AG09319 (cell line): ENCODE measurements at places on chromosomes 7 and 10.

DNA sequence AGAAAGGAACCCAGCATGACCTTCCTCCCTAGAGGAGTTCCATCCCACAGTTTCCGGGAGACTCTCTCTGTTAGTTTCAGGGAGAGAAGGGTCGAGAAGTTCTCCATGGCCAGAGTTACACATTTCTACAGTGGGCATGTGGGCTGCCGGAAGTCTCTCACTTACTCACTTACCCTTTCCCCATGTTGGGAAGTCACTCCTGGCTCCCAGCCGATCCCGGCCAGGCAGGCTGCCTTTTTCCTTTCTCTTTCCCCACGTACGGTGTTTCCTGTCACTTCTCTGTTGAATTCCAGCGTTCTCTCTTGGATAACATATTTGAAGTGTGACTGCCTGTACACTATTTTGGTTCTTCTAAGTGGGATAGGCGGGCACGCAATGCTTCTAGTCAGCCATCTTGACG, 3.5 kb downstream of the TEX36 start:
- DNase-seq, result no peak

GRCh38 chr7:22200238-22200637, 156.7 kb downstream of the RAPGEF5 start:
- DNase-seq, result no peak

- no peak for DNase-seq
These were observed 991 bp downstream of the ANKRD61 start for GRCh38 chr7:6032167-6032566.

GRCh38 chr10:71696628-71697326, 22.8 kb downstream of the C10orf105 start:
- no peak for DNase-seq

- DNase-seq, result no peak
These were observed 28.2 kb downstream of the IL15RA start for GRCh38 chr10:5949009-5949759.

- DNase-seq, result peak; percentile 29
These were observed 76.8 kb downstream of the LANCL2 start for GRCh38 chr7:55441774-55442522.

DNA sequence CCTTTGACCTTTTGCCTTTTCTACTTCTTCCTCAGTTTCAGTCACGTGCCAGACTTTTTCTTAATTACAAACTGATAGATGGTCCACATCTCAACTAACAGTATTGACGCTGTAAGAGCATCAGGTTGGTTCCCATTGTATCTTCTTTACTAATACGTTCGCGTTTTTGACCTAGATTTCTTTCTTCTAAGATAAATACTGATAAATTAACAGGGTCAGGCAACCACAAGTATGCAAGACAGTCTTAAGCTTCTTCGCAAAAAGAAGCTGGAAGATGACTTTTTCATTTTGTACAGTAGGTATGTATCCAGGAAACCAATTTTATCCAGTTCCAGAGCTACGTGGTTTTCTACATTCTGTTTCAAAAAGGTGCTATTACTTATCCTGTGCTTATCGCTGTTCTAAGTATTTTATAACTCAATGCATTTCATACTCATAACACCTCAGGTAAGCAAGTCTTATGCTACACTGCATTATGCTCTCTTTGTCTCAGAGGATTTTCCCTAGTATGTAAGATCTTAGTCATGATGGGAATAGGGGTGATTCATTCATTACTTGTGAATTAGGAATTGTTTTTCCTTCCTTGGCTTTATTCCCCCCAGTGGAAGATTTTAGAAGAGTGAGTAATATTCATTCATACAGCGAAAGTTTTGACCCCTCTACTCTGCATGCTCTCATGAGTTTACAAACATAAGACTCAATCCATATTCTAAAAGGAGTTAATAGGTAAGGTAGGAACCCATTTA, 955 bp downstream of the DUS4L start:
- DNase-seq, result no peak

DNA sequence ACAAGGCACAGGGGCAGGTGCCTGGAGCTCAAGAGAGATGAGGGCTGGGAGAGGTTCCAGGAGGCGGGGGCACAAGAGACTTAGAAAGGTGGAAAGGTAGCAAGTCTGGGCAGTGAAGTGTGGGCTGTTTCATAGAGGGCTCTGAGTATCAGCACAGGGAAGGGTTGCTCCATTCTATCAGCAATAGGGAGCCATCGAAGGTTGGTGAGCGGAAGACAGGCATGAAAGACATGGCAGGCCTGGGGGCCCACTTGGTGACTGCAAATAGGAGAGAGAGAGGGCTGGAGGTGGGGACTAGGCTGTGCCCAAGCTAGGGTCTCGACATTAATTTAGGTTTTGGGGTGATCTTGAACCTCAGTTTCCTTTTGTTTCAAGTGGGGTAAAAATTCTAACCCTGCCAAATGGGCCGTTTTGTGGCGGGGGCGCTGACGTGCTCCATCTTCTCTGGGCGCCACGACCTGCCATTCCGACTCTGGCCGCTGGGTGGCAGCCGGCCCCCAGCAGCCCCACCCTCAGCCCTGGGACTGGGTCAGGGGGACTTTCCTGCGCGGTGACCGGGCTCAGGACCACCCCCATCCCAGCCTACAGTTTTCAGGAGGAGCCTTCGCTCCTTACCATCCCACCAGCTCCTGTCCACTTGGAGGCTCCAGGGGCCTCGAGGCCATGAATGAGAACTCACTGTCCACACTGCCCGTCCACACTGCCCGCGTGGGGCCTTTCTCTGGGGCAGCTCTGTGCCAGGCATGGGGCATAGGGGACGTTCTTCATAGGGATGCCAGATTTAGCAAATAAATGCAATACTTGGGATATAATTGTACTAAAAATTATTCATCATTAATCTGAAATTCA, 37.2 kb upstream of the PCBD1 start:
- DNase-seq, result no peak

- DNase-seq, result no peak
These were observed 85.6 kb downstream of the CHST15 start for GRCh38 chr10:124007773-124008145.

DNA sequence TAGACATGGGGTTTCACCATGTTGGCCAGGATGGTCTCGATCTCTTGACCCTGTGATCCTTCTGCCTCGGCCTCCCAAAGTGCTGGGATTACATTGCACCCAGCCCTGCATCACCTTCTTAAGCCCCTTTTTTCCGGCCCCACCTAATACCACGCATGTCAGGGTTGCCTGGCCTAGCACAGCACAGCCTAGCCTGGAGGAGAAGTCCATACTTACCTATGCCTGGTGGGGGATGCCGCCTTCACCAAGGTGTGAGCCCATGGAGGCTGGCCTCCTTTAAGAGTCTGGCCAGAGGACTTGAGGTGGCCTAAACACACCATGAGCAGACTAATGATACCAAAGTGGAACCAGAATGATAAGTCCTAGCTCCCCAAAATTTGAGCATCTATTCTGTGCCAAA, 22.0 kb upstream of the CUX1 start:
- DNase-seq, result no peak

- no peak for DNase-seq
These were observed 723.6 kb downstream of the INHBA start for GRCh38 chr7:40979296-40979695.

DNA sequence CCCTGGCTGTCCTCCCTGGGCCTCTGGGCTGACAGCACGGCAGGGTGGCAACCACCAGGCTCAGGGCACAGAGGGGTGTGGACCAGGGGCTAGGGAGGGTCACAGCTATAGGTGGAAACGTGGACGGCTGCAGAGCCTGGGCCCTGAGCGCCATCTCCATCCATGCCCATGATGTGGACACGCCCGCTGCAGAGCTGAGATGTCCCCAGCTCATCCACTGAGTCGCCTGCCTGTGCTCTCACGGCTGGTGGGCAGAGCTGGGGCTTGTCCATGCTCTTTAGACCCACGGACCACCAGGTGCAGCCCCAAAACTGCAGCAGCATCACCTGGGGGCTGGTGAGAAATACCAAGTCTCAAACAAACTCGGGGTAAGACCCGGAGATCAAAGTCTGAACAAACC, 16.1 kb downstream of the TECPR1 start:
- DNase-seq, result no peak

DNA sequence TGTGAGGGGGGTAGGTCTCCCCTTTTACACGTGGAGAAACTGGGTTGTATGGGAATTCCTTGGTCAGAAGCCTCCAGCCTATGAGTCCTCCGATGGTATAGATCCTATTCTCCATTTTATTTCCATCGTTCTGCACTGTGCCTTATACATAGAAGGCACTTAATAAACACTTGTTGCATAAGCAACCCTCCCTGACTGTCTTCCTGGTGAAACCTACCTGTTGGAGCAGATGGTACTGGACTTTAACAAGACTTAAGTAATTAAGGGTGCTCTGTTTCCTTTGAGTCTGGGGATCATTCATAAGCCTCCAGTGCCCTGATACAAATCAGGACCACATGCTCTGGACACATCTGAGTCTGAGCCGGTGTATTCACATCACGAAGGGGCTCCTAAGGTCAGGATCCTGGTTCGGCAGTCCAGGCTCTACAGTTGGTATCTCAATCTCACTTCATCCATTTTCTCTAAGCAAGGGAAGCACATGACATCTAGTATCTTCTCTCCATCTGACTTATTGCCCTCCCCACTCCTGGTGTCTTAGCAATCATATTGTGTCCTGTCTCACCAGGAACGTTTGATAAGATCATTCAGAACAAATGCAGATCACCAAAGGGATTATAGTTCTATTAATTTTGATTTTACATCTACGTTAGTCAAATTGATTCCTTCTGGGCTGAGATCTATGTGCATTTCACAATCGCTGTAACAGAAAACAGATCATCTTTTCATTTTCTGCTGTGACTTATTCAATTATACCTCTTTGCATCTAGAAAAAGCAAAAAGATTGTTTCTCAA, 22.8 kb upstream of the EZH2 start:
- DNase-seq, result no peak

DNA sequence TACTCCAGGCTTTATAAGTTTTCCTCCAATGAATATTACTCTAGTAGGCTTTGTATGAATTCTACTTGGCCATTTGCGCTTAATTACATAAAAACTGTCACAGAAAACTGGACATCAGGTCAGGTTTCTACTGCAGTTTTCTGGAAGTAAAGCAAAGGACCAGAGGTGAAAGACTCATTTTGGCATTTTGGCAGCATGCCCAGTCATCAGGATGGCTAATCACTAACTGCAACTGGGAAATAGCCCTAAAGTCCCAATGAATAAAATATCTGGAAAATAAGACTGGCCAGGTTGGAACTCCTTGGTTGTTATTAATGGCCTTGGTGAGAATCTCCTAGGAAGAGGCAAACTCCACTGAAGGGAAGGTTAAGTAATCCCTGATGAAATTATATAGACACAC, 75.5 kb downstream of the COPG2 start:
- DNase-seq, result no peak

GRCh38 chr10:106474876-106475275, 689.6 kb downstream of the SORCS1 start:
- peak; percentile 2 for DNase-seq
